Central memory CD4-positive, alpha-beta T cell (primary cell): ENCODE measurements at places on chromosomes 13 and 19.

GRCh38 chr19:47129579-47129978 is 1.1 kb upstream of the SAE1 start:
- no peak for DNase-seq

- DNase-seq = no peak
Observed at GRCh38 chr19:51440846-51441409, 17.3 kb downstream of the SIGLEC8 start.

GRCh38 chr13:52713894-52714293 is 25.7 kb downstream of the CNMD start:
- DNase-seq = no peak

- no peak for DNase-seq
Observed at GRCh38 chr19:44789943-44790483, 12.3 kb downstream of the CBLC start.

- no peak for DNase-seq
Observed at GRCh38 chr13:60329221-60329923, 67.6 kb upstream of the TDRD3 start.

- DNase-seq = no peak
Observed at GRCh38 chr13:20388184-20388583, 137.5 kb downstream of the CRYL1 start.
